ENCODE measurements at places on chromosomes 16 and 17.

GRCh38 chr16:3508736-3509135, 7.9 kb downstream of the CLUAP1 start:
- DNase-seq = no peak

- DNase-seq = no peak
Observed at GRCh38 chr17:81338274-81339190, 43.4 kb upstream of the SLC38A10 start.

DNA sequence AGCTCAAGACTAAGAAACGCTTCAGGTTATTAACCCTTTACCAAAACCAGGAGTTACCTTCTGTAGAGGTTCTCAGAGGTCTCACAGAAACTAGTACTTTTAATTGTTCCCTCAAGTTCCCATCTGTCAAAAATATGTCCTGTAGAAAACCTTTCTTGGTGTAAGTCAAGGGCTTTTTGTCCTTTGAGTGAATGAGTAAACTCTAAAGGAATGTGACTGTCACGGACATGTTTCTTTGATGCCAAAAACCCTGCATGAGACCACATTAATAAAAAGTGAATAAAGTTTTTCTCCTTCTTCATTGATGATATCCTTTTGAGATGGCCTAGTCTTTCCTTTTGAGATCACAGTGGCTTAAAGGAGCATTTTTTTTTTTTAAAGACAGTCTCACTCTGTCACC, 102.9 kb downstream of the NLK start:
- DNase-seq = no peak

- DNase-seq = no peak
Observed at GRCh38 chr17:17724307-17725010, 43.2 kb downstream of the RAI1 start.

GRCh38 chr17:77068915-77069314, 71.9 kb upstream of the SEC14L1 start:
- DNase-seq = no peak

GRCh38 chr17:50952889-50953288, 86.7 kb upstream of the TOB1 start:
- DNase-seq = no peak

- no peak for DNase-seq
Observed at GRCh38 chr17:28702026-28702751, 9.5 kb downstream of the PROCA1 start.

DNA sequence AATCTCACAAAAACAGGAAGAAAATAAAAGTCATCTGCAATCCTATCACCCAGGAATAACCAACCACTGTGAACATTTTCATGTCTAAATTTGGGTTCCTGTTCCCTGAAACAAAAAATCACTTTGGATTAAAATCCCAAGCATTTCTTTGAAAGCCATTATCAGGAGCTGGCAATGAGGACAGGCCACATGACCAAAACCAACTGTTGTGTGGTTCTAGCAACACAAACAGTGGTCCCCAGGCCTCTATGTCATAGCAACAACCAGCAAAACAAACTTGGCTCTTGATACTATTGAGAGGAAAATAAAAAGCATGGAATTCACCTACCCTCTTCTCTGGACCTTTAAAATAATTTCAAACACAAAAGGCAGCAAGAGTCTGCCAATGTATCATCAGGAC, 252.5 kb downstream of the SLC39A11 start:
- no peak for DNase-seq

DNA sequence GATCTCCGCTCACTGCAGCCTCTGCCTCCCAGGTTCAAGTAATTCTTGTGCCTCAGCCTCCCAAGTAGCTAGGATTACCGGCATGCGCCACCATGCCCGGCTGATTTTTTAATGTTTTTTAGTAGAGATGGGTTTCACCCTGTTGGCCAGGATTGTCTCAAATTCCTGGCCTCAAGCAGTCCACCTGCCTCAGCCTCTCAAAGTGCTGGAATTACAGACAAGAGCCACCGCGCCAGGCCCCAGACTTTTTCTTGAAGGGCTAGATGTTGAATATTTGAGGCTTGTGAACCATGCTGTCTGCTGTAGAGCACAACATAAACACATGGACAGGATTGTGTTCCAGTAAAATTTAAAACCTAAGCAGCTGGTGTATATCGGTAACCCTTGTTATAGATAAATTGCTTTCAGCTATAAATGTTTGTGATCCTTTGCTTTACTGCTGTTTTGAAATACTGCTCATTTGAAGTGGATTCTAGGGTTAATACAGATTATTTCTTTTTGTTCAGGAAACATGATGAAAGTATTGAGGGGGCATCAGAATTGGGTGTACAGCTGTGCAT, 12.4 kb downstream of the WSB1 start:
- DNase-seq = no peak

Data from activated CD8-positive, alpha-beta memory T cell treated with anti-CD3 and anti-CD28 coated beads for 4 hours (primary cell).